Thyroid gland (tissue), 4 donors: ENCODE measurements at places on chromosomes 13 and 19. TPM values are rescaled to one million over a fixed set of nuclear protein-coding genes. Genes with fewer than 3 reads are reported as not detected.

The RAB3D gene
- 30.3 TPM for total RNA-seq

The RUBCNL gene
- 1.7 TPM for total RNA-seq

The CEACAM19 gene
- 3.1 TPM for total RNA-seq

The OR10H1 gene
- total RNA-seq: not detected

The CLEC17A gene
- total RNA-seq: not detected

The ISYNA1 gene
- total RNA-seq: 12.7 TPM

The COL4A1 gene
- total RNA-seq: 125 TPM

The C19orf81 gene
- not detected for total RNA-seq

The COX7A1 gene
- 32.3 TPM for total RNA-seq

The HIF3A gene
- total RNA-seq: 78.6 TPM

The NALCN gene
- total RNA-seq: 2.9 TPM
